ENCODE measurements at places on chromosomes 2 and 18.

GRCh38 chr2:182951948-182952663 lies 85.7 kb upstream of the FRZB start:
- no peak for DNase-seq

GRCh38 chr2:73896362-73897239 lies 3.8 kb downstream of the ACTG2 start:
- no peak for DNase-seq

DNA sequence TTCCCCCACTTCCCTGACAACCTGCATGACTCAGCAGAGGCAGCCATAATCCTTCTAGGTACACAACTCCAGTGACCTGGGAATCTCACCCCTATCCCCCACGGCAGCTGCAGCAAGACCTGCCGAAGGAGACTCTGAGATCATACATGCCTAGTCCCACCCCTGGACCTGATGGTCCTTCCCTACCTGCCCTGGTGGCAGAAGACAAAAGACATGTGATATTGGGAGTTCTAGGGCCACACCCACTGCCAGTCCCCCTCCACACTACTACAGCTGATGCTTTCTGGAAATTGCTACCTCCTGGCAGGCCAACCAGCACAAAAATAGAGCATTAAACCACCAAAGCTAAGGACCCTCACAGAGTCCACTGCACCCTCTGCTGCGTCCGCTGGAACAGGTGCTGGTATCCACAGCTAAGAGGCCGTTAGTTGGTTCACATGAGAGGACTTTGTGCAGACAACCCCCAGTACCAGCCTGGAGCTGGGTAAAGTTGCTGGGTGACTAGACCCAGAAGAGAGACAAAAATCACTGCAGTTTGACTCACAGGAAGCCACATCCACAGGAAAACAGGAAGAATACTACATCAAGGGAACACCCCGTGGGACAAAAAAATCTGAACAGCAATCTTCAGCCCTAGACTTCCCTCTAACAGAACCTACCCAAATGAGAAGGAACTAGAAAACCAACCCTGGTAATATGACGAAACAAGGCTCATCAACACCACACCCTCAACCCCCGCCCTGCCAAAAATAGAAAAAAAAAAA lies 12.5 kb downstream of the MARCO start:
- DNase-seq: no peak

DNA sequence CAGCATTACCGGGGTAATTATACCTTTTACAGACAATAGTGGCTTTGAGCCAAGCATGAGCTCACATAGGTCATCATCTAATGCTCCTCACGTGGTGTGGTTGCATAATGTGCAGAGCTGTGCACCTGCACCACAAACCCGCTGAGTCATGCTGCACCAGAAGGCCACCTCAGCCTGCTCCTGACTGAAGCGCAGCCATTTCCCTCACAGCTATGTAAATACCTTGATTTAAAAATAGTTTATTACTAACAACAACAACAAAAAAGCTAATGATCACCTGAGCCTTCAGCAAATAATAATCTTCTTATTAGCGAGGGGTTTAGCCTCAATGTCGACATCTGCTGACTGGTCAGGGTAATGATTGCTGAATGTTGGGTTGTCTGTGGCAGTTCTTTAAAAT lies 238.8 kb downstream of the MBD5 start:
- no peak for DNase-seq

DNA sequence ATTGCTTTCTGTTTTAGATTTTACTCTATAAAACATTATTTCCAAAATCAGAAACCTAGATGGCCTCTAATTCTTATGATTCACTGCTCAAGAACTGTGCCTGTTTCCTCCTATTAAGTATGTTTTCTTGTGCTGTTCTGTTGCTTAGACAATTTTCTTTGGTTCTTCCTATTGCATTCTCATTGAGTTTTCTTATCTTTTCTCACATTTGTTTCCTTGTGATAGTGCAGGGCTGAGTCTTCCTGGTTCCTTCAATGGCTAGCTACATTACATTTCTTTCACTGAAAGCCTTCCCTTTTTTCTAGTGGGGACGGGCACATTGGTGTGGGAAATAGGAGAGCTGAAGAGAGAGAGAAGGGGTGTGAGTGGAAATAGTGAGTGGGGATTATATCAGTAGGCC lies 183.4 kb downstream of the CALCRL start:
- no peak for DNase-seq

DNA sequence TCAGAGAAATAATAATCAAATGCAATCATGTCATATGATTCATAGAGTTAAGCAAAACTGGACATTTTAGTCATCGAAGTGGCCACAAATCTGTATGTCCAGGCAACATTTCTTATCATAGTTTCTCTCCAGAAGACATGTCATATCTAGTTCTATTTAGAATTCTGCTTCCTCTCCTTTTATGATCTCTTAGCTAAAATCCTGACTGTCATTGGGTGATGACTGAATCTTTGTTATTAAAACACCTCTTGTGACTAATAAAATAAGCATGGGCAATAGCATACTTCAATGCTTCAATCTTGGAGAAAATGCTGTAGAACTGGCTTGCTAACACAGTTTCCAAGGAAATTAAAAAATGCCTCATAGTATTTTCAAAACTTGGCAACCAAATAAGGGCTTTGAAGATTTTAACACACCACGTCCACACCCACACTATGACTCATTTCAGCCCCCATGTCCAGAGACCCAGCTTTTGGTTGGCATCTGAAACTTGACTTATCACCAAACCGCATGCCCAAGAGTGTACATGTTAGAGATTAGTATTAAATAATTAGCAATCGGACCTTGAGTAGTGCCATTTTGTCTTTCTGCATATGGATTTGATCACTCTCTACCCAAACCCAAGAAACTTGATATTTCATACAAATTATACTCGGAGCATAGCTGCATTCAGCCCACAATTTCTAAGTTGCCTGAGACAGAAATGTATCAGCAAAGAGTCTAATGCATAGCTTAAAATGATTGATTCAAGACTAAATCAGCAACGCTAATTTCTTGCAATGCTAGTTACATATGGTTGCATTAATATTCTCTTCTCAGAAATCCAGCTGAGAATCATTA lies 106.5 kb upstream of the ETAA1 start:
- DNase-seq: no peak

GRCh38 chr2:152542995-152543481 lies 174.2 kb downstream of the PRPF40A start:
- no peak for DNase-seq

GRCh38 chr18:36537289-36537688 lies 239.8 kb downstream of the FHOD3 start:
- DNase-seq: no peak

DNA sequence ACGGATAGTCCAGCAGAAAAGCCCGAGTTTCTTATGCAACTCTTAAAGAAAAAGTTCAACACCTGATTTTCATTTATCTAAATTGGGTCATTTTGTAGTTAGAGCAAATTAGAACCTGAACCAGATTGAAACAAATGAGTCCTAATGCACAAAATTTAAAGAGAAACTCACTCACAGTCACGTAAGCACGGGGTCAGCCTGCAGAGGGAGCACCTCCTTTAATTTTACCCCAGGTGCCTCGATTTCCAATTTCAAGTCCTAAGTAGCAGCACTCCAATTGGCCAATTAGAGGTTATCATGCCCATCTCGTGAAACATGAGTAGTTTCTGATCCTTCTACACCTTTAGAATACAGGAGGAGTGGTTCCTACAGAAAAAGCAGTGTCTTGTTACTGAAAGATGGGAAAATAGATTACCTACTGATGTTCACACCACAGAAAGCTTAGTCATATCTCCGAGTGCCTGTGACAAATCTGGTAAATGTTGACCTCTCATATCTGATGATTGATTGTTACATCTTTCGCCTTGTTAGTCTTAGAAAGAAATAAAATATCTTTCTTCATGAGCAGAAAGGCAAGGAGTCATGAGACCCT lies 1929.8 kb upstream of the LRRTM1 start:
- DNase-seq: no peak

- DNase-seq: no peak
Measured at GRCh38 chr2:85504778-85505261, 34.1 kb upstream of the MAT2A start.

- DNase-seq: no peak
Measured at GRCh38 chr18:36481201-36481657, 183.7 kb downstream of the FHOD3 start.

DNA sequence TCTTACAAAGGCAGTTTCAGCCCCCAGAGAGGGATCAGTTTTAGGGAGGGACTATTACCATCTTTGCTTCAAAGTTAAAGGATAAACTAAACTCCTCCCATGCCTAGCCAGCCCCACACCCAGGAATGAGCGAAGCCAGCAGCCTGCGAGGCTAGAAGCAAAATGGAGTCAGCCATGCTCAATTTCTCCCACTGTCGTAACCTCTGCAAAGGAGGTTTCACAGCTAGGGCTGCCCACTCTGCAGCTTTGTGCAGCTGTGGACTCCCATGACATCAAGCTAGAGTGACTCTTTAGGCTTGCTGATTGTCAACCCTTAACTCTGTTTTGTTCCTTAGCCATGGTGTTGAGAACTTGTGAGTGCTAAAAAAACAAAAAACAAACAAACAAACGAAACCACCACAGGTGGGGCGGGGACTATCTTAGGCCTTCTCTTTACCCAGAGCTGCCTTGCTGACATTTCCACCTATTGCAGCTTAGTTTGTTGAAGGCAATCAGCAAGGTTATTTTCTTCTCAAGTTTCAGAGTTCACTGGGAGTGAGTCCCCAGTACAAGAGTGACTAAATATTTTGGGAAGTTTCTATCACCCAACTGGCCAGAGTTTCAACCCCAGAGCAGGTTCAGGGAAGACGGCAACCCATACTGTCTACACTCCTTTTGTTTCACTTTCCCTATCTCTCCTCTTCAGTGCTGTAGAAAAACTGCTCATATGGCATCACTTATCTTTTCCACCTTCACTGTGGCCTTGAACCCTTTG lies 592.1 kb downstream of the XIRP2 start:
- no peak for DNase-seq
